A673 (cell line): ENCODE measurements at places on chromosomes 3 and 15. TPM values are rescaled to one million over a fixed set of nuclear protein-coding genes. Genes with fewer than 3 reads are reported as not detected.
A peak's percentile ranks its signal among the peaks of the same experiment; 100 is the strongest.

RTP4 gene
- total RNA-seq: not detected in 2 replicates

DNAH12 gene
- total RNA-seq: not detected in 2 replicates

SAMMSON gene
- total RNA-seq: not detected in 2 replicates

SLCO3A1 gene
- total RNA-seq: 16.6 and 17.7 TPM in 2 replicates

DNA sequence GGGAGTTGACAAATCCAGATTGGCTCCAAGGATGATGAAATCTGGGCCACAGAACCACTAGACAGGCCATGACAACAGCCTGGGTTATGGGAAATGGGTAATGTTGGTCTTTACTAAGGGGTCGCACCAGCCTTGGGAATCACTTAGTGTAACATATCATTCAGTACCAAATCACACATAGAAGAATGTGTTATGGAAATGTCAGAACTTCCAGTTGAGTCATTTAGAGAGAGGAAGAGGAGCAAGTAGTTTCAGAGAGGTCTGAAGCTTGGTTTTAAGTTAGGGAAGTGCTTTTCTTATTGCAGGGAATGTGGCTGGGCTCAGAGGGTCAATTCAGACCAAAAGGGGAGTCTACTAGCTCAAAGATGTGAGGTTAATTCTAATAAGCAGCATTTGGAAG lies 241.6 kb upstream of the ZPLD1 start:
- no peak overlapping the region for H3K4me3 ChIP-seq
- H3K36me3 ChIP-seq: no peaks in the 10 kb centered on the region
- no peak overlapping the region for H3K27ac ChIP-seq
- H3K4me1 ChIP-seq: no peaks in the 10 kb centered on the region
- H3K27me3 ChIP-seq: no peaks in the 10 kb centered on the region

DNA sequence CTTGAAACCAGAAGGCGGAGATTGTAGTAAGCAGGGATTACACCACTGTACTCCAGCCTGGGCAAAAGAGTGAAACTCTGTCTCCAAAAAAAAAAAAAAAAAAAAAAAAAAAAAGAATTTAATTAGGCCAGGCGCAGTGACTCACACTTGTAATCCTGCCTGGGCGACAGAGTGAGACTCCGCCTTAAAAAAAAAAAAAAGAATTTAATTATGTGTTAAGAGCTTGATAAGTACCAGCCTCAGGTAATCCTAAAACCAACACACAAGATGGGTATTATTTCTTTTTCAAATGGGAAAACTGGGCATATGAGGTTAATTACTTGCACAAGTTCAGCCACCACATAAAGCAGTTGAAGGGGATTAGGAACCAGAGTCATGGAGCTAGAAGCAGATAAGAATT lies 49.0 kb downstream of the PBRM1 start:
- no peak overlapping the region for H3K4me3 ChIP-seq
- DNase-seq: peak; percentile 67
- H3K27ac ChIP-seq: no peak overlapping the region

DNA sequence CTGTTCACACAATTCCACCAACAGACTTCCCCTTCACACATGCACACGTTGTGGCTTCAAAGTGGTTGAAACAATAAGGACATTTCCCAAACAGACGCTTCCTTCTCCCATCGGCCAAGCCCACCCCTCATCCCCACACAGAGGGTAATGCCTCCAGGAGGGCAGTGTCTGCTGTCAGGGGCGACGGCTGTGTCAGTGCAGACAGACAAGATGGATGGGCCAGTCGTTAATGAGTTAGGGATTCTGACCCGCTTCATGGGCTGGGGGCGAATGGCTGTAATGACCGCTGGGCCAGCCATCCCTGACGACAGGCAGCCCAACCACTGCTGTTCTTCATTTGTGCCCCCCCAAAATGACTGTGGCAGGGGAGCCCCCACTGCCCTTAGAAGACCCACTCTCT lies 20.2 kb upstream of the SKIC8 start:
- H3K36me3 ChIP-seq: no peaks in the 10 kb centered on the region
- DNase-seq: no peak
- no peak overlapping the region for H3K27ac ChIP-seq
- H3K4me3 ChIP-seq: no peak overlapping the region
- H3K27me3 ChIP-seq: no peaks in the 10 kb centered on the region

GRCh38 chr3:72408983-72409779 lies 439.1 kb downstream of the SHQ1 start:
- no peak overlapping the region for H3K27ac ChIP-seq
- H3K36me3 ChIP-seq: no peaks in the 10 kb centered on the region
- H3K4me1 ChIP-seq: no peaks in the 10 kb centered on the region
- no peak overlapping the region for H3K4me3 ChIP-seq
- H3K27me3 ChIP-seq: no peaks in the 10 kb centered on the region
- DNase-seq: no peak

DNA sequence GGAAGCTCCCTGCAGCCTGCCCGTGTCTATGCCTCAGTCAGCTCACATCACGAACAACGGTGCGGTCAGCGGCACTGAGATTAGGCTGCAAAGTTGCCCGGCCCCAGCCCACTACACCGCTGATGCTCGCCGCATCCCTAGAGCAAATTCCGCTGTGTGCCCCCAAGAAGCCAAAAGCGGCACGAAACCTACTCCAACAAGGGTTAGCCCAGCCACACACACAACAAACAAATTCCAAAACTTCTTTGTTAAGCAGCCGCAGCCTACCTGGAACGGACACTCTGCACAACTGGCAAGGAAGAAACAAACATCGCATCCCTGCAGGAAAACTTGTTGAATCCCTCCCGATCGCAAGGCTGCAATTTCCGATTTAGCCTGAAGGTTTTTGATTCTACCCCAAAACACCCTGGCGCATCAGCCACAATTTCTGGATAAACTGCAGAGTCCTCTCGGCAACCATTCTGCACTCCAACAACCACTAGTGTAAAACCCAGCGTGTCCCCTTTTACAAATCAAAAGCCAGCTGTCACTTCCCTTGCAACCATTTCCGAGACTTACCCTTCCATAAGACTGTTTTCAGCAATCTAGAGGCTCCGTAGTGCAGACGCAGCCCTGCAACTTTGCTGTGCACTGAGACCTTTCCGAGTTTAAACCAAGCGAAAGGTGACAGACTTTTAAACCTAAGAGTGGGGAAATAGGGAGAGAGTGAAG lies 449 bp downstream of the ROBO1 start:
- peaks cover 23% of the 10 kb centered on the region for H3K27me3 ChIP-seq
- no peak overlapping the region for H3K27ac ChIP-seq
- DNase-seq: peak; percentile 38
- H3K36me3 ChIP-seq: no peaks in the 10 kb centered on the region

GRCh38 chr3:187274977-187275338 lies 16.6 kb downstream of the MASP1 start:
- peak; percentile 66 for DNase-seq
- peaks cover 5% of the 10 kb centered on the region for H3K4me1 ChIP-seq

DNA sequence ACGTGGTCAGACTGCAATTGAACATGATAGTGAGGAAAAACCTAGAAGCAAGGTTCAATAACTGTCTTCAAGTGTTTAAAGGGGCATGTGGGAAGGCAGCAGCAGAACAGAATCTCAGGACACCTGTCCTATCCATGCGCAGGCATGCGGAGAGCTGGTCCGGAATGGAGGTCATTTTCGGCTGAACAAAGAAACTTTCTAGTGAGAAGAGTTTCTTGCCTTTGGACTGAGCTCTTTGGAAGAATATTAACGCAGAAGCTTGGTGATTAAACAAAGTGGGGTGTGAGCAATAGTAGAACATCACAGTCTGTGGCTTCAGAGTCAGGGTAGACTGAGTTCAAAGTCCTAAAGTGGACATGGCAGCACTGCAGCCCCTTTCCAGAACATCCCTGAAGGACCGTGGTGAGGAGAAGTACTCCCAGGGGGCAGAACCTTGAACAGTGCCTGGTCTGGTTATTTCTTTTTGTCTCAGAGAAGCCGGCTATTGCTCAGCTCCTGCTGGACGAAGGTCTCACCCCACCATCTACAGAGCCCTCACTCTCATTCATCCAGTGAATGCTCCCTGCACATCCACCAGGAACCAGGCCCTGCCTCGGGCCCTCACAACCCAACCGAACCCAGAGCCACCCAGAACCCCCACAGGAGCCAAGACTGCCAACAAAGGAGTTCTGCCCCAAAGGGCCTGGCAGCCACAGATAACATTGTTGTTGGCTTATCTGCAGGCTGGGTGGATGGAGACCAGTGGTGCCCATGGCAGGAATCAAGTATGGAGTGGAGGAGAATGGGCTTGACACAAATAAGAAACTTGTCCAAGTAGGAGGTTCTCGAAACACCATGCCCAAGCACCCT lies 2.8 kb upstream of the SSUH2 start:
- peaks cover 13% of the 10 kb centered on the region for H3K4me1 ChIP-seq
- DNase-seq: no peak
- H3K36me3 ChIP-seq: no peaks in the 10 kb centered on the region
- no peak overlapping the region for H3K27ac ChIP-seq

GRCh38 chr3:160447544-160447943 lies 2.0 kb downstream of the TRIM59 start:
- peak overlapping the region; percentile 68 for H3K4me3 ChIP-seq
- no peaks in the 10 kb centered on the region for H3K36me3 ChIP-seq
- H3K4me1 ChIP-seq: no peaks in the 10 kb centered on the region
- no peak overlapping the region for H3K27ac ChIP-seq
- H3K27me3 ChIP-seq: no peaks in the 10 kb centered on the region

DNA sequence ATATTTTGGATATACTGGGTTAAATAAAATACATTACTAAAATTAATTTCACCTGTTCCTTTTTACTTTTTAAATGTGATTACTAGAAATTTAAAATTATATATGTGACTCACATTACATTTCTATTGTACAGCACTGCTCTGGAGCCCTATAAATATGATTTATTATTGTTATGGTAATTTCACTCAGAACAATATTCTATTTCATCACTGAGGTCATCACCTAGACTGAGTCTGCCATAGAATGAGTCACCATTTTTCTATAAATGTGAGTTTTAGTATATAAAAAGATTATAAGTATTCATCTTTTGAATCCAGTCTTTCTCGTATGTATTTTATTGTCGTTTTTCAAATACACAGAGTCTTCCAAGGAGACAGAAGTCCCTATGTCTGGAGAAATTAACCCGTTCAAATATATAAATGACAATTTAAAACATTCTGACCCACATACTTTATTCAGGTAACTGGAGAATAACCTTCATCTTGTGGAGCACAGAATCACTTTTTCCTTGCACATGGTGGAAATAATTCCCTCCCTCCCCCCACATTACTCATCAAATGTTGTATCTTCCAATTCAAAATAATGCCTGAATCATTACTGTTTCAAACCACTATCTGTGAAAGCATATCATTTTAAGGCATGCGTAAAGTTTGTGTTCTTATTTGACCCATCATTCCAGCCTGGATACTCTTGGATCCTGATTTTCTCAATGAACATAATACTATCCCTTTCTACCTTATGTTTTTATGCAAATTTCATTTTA lies 30.0 kb downstream of the CHST14 start:
- no peaks in the 10 kb centered on the region for H3K36me3 ChIP-seq
- no peaks in the 10 kb centered on the region for H3K4me1 ChIP-seq
- H3K27ac ChIP-seq: no peak overlapping the region
- DNase-seq: no peak
- H3K4me3 ChIP-seq: no peak overlapping the region

DNA sequence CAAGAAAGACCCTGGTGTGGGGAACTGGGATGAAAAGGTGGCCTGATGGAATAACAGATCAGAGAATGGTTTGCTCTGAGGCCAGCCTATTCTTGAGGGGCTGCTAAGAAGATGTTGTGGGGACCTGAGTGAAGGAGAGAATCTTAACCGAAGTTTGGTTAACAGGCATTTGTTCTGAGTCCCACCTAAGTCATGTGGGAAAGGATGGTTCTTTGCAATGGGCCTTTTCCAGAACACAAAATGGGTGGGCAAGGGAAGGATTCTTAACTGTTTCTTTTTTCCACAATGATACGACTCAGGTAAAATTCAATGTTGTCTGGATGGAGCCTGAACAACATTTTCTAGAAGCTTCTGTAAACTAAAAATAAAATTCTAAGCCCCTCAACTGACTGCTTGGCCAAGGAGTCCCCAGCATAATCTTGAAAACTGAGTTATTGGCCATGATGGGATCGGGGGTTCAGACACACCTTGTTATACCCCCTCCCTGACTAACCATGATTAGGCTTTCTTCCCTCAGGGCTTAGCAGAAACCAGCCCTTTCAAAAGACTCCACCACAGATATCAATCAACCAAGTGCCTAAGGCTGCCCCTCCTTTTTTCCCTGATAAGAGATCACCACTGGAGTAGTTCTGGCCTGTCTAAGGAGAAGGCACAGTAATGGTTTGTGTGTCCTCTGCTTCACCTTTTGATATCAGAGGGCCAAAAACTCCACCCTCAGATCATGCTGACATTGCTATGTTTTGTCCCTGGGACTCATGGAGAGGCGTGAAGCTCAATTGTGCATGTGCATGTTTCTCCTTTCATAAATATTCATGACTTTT lies 30.1 kb downstream of the SCN11A start:
- H3K36me3 ChIP-seq: no peaks in the 10 kb centered on the region
- no peak overlapping the region for H3K4me3 ChIP-seq
- no peak overlapping the region for H3K27ac ChIP-seq
- H3K27me3 ChIP-seq: no peaks in the 10 kb centered on the region
- no peaks in the 10 kb centered on the region for H3K4me1 ChIP-seq

- no peak overlapping the region for H3K4me3 ChIP-seq
- DNase-seq: no peak
- no peaks in the 10 kb centered on the region for H3K27me3 ChIP-seq
- H3K4me1 ChIP-seq: no peaks in the 10 kb centered on the region
- no peak overlapping the region for H3K27ac ChIP-seq
Observed at GRCh38 chr3:110708156-110708555, 363.5 kb upstream of the NECTIN3 start.

DNA sequence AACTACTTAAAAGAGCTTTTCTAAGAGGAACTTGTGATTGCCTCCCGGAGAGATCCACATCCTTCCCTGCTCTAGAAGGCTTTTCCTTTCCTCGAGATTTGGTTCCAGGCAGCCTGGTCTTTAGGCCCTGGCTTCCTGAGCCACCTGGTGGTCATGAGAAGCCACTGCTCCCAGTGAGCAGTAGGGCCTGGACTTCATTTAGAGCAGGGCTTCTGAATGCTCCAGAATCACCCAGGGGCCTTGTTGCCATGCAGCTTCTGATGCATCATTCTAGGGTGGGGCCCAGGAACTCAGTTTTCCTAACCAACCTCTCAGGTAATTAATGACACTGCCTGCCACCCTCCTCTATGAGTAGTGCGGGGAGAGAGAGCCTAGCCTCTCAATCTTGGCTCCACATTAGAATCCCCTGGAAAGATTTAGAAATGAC lies 29.6 kb downstream of the PSMD6 start:
- DNase-seq: peak; percentile 72
- H3K36me3 ChIP-seq: no peaks in the 10 kb centered on the region
- no peaks in the 10 kb centered on the region for H3K4me1 ChIP-seq
- H3K27me3 ChIP-seq: no peaks in the 10 kb centered on the region
- H3K4me3 ChIP-seq: no peak overlapping the region

GRCh38 chr3:117962750-117963149 lies 1071.9 kb downstream of the IGSF11 start:
- H3K27ac ChIP-seq: no peak overlapping the region
- no peaks in the 10 kb centered on the region for H3K36me3 ChIP-seq
- no peak overlapping the region for H3K4me3 ChIP-seq
- no peaks in the 10 kb centered on the region for H3K4me1 ChIP-seq
- DNase-seq: no peak
- no peaks in the 10 kb centered on the region for H3K27me3 ChIP-seq

- H3K4me3 ChIP-seq: no peak overlapping the region
- H3K36me3 ChIP-seq: no peaks in the 10 kb centered on the region
- H3K4me1 ChIP-seq: no peaks in the 10 kb centered on the region
- H3K27ac ChIP-seq: no peak overlapping the region
Observed at GRCh38 chr3:42970557-42970956, 8.6 kb upstream of the GASK1A start.
